ENCODE measurements at places on chromosomes 6 and 20.

DNA sequence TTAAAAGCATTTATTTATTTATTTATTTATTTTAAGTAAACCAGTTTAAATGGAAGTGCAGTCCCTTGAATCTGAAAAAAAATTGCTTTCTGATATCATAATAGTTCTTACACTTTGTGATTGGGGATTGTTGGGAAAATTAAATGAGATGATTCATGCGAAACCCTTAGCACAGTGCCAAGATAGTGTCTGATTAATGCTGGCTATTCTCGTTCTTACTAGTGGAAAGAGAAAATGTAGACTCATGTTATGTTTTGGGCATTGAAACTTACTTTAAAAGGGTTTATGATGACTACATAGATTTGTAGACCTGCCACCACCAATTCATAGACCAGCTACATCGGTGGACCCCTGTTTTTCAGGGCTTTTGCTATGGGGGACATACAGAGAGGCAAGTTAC lies 229.2 kb upstream of the ZFP64 start:
- no peak for DNase-seq

GRCh38 chr6:17454316-17455005 lies 61.1 kb downstream of the CAP2 start:
- peak; percentile 26 for DNase-seq

DNA sequence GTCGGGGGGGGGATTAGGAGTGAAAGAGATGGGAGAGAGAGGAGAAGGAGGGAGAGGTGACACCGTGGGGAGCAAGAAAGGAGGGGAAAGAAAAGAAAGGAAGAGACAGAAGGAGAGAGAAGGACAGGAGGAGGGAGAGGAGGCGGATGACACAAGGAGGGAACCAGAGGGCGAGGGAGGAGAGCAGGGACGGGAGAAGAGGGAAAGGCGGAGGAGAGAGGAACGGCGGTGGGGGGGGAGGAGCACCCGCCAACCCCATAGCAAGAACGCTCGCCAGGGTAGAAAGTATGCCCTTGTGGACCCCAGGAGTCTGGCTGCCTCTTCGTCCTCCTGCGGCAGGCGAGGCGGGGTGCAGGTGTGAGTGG lies 4.5 kb upstream of the INSM1 start:
- peak; percentile 72 for DNase-seq

DNA sequence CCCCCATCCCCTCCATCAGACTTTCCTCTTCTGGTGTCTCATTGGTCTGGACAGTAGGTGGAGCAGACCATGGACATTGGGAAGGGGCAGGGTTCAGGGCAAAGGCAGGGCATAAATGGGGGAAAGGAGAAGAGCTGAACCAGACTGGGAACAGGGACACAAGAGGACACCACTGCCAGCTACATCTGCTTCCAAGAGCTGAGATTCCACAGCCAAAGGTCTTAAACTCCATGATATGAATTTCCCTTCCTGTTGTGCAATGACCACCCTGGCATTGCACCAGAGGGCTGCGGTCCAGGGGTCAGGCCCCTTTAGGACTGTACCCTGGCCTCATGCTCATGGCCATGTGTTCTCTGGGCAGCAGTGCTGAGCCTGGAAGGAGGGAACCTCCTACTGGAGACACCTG lies 137.9 kb downstream of the MAFB start:
- DNase-seq = no peak

DNA sequence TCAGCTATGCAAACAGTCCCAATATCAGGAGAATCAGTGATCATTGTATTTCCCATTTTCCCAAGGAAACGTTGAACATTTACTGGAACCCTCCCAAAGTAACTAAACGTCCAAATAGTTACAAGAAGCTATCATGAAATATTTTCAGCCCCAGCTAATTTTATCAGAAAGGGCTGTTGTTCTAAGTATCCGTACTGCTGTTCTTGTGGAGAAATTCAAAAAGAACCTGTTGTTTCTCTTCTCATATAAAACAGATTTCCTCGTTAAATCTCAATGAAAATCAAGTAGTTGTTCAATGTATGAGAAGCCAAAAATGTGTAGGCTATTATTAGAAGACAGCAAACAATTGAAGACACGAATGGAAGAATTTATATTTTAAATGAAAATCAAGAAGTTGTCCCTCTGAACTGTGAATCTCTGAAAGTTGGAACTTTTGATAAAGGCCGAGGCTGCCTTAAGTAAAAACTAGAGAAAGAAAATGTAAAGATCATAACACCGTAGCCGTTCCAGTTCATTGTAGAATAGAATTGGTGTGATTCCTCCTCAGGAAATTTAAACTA lies 107.7 kb downstream of the HFE start:
- DNase-seq = no peak

DNA sequence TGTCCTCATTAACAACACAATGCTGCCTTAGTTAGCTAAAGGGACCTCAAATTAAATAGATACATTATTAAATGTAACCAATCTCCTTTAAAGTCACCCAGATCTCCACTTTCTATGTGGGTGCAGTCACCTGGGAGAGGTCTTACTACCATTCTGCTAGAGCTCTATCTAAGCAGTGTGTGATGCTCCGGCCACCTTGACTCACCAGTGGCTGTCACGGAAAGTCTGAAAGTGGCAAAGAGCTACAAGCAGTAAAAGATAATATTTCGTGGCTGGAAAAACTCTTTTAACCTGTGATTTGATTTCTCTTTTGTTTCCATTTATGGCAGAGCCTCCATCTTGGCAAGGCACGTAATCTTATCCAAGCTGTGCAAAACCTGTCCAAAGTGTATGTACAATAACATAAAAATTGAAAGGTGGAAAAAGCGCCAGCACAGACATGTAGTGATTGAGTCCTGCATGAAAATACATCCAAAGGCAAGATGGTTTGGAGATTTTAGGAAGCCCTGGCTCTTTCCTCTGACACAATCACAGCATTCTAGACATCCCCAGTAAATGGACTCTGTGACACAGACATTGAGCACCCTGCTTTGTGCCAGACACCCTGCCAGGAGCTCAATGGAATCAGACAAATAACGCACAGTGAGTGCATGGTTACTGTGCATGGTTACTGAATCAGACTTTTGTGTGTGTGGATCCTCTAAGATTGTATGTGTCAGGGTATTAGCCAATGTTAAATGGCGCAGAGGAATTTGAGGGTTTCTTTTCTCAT lies 116.6 kb downstream of the ADAT2 start:
- DNase-seq = no peak

GRCh38 chr6:20333721-20334269 lies 67.9 kb upstream of the E2F3 start:
- DNase-seq = no peak

DNA sequence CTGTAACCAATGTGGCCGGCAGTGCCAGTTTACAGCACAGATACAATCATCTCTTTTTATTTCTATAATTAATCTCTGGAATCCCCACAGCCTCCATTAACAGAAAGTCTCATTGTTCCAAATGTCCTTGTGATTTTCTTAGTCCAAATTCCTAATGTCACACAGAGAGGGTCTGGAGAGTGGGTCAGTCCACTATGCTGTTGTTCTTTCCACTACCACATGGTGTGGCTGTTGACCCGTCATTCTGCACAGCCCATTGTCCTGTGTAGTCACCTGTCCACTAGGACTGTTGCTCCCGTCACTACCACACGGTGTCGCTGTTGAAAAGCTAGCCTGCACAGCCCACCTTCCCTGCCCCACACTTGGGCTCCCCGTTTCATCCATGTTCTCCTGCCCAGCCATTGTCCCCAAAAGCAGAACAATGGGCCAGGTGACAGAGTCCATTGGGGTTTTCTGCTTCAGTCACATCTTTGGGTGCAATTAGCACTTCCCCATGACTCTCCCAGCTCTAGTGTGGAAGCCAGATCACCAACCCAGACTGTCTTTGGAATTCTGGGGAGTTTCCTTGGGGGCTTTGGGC lies 8.6 kb upstream of the LBP start:
- no peak for DNase-seq

GRCh38 chr6:12048609-12049008 lies 36.5 kb downstream of the HIVEP1 start:
- DNase-seq = no peak

GRCh38 chr6:47687432-47687831 lies 10.9 kb upstream of the ADGRF4 start:
- DNase-seq = no peak

GRCh38 chr20:16712511-16712947 lies 17.3 kb upstream of the SNRPB2 start:
- no peak for DNase-seq

DNA sequence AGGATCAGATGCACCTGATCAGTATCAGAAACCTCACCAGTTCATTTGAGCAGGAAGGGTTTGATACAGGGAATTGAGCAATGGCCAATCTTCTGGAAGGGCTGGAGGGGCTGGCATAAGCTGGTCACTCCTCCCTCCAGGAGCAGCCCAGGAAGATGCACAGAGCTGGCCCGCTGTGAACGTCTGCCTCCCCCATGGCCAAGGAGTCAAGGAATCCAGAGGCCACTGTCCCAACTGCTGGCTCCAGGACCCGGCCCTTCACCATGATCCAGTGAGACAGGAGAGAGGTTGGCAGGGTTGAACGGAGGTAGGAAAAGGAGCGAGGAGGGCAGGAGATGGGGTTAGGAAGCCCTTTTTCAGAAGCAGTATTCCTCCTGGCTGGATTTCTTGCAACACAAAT lies 113.9 kb upstream of the CST7 start:
- no peak for DNase-seq

- DNase-seq = no peak
Observed at GRCh38 chr20:57950764-57951485, 241.1 kb upstream of the PMEPA1 start.

DNA sequence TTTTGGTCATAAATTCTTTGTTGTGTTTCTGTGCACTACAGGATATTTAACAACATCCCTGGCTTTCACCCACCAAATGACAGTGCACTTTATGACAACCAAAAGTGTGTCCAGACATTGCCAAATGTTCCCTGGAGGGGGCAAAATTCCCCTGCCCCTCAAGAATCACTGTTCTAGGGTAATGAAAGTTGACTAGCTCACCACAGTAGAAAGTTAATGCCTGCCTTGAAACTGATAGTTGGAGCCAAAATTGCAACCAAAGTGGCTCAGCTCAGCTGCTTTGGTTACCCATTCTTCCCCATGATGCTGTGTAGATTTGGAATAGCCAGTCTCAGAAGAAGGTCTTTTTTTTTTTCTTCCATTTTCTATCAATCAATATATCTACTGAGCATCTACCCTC lies 150.6 kb downstream of the RALGAPA2 start:
- DNase-seq = no peak

Measured in eye (tissue), 1 donor.